ENCODE measurements at places on chromosomes 4 and X.

GRCh38 chrX:133609166-133609565 lies 193.9 kb upstream of the GPC4 start:
- DNase-seq, result no peak

DNA sequence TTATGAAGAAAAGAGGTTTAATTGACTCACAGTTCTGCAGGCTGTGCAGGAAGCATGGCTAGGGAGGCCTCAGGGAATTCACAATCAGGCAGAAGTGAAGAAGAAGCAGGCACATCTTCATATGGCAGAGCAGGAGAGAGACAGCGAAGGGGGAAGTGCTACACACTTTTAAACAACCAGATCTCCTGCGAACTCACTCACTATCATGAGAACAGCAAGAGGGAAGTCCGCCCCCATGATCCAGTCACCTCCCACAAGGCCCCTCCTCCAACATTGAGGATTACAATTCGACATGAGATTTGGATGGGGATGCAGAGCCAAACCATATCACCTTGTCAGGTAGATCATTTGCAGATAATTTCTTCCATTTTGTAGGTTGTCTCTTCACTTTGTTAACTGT lies 555.5 kb upstream of the MAGEB2 start:
- no peak for DNase-seq

GRCh38 chr4:109211671-109212070 lies 90.8 kb downstream of the COL25A1 start:
- no peak for DNase-seq

DNA sequence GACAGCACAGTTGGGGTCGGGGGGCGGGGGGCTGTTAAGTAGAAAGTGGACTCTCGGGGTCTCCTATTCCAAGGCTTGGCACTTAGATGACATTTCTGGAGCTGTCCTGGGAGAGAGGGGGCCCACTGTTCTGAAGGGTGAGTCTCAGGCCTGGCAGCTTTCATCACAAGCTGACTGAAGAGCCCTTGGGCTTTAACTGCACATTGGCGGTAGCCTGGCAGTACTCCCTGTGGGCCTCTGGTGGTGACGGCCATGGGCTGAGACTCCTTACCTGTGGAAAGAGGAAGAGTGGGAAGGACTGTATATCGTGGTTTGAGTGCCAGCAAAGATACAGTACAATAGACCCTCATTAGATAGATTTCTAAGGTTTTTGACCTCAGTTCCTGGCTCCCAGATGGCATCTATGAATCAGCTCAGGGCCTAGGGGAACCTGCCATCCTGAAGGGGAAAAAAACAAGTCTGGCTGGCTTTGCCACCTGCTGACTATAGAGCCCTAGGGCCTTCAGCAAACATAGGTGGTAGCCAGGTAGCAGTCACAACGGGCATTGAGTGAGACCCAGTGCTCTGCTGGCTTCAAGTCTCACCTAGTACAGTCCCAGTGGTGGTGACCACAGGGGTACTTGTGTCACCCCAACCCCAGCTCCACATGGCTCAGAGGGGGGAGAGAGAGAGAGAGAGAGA lies 87.9 kb downstream of the ANKRD17 start:
- no peak for DNase-seq

DNA sequence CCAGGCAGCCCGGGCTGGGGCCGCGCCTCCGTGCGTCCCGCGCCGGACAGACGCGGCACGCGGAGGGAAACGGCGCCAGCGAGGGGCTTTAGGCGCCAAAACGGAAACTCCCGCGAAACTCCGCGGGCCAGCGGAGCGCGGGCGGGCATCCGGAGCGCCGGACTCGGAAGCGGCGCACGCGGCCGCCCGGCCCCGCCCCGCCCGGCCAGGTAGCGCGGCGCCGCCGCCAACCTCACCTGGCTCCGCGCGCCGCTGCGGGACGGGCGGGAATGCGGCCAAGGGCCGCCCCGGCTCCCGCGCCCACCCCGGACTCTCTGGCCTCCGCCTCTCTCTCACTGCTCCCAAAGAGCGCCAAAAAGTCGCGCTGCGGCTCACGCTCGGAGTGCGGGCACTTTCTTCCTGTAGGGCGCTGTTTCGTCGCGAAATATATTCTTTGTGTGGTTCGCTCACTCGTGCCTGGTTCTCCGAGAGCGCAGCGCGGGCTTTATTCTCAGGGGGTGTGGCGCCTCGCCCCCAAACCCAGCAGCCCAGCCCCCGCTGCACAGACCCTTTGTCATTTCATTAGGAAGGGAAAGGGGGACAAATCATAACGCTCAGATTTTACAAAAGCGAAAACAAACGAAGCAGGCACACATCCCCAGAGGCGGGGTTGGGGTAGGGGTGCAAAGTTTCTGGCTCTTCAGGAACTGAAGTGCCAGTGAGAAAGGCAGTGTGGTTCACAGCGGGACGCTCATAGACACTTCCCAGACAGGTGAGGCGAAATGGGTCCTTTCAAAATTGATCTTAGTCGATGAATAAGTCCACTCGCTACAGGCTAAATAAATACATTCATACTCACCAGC lies 961 bp upstream of the MBNL3 start:
- peak; percentile 65 for DNase-seq

- no peak for DNase-seq
These were observed 228.4 kb upstream of the ZFP42 start for GRCh38 chr4:187767158-187767557.
